H1 (cell line): ENCODE measurements at places on chromosomes 5 and 9. TPM values are rescaled to one million over a fixed set of nuclear protein-coding genes. Genes with fewer than 3 reads are reported as not detected.

GRCh38 chr5:90112033-90112692, 297.4 kb downstream of the CETN3 start:
- DNase-seq: no peak

The LCN15 gene
- 0.47 and 0.61 TPM in 2 replicates for total RNA-seq

DNA sequence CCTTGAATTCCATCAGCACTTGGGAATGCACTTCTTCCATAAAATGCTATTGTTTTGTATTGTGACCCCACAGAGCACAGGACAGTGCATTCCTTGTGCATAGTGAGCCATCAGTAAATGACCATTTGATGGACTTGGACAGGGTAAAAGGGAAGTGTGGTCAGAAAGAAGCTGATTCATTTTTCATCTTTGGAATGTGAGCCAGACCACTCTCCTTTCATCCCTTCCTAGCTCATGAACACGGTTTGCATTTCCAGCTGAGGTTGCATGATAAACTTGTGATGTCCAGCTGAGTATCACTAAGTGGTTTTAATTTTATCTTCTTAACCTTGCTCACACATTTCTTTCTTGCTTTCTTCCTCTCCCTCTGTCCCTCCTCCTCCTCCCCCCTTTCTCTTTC, 101.3 kb downstream of the NUDT12 start:
- DNase-seq: no peak

The GHR gene
- total RNA-seq: 0.19 and 0.27 TPM in 2 replicates

- DNase-seq: no peak
Observed at GRCh38 chr5:92941806-92942205, 639.2 kb downstream of the NR2F1-AS1 start.

The RNF224 gene
- total RNA-seq: 0.17 TPM in 1 of 2 replicates, not detected in the other

DNA sequence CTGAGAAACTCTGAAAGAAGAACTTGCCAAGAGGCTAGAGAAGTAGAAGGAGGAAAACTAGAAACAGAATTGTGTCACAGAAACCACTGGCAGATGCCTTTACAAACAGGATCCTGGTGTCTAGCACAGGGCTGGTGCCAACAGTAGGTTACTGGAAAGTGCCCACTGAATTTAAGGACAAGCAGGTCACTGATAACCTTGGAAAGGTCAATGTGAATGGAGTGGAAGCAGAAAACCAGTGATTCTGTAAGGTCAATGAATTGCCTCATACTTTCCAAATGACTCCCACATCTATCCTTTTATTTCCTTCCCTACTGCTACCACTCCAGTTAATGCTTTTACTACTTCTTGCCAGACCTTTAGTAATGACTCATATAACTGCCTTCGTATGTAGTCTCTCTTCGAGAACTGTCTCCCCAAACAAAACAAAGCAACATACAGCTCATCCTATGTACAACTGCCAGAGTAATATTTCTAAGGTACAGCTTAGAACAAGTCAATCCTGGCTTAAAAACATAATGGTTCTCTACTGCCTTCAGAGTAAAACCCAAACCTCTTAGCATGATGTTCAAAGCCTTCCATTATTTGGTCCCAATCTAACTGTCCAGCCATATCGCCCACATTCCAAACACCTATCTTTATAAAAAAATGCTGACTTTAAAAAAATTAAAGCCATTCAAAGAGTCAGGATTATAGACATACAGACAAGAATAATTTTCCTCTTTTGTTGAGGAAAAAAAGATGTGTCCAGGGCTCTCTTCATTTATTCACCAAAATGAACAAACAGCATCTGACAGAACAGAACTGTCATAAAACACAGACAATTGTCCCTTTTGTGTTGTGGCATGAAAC, 52.5 kb downstream of the NR3C1 start:
- DNase-seq: no peak

DNA sequence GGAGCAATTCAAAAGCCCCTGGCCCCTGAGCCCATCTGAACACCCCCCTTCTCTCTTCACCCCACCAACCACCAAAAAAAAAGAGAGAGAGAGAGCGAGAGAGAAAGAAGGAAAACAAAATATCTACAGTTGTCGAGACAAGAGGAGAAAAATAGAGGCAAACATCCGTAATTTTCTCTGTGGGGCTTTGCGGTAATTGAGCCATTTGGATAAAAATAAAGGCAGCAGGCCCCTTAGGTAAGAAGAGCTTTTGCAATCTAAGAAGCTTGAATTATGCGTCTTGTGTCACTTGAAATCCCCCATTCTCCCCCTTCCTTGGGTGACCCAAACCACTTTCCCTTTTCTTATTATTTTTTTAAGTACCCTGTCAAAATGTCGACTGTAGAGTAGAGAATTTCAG, 35.5 kb upstream of the FUBP3 start:
- DNase-seq: no peak
